ENCODE measurements at places on chromosomes 1 and 21. TPM values are rescaled to one million over a fixed set of nuclear protein-coding genes. Genes with fewer than 3 reads are reported as not detected.

DNA sequence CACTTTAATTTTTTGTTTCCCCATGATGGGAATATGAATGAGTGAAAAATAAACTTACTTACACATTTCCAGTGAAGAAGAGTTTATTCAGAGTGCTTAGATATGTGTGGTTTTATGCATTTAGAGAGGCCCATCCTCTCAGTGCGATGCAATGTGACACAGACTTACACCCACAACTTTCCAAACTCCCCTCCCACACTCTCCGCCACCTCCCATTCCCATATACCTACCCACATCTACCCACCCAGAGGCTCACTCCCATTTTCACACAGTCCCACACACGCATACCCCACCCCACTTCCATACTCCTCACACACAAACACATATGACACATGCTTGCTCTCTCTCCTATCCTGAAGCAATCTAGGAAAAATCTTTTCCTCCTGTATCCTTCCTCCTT, 21.9 kb upstream of the KANK4 start:
- no peak for DNase-seq

The CEP350 gene
- polyA plus RNA-seq = 30.6 TPM

- DNase-seq = no peak
Measured at GRCh38 chr1:21586222-21586621, 77.0 kb downstream of the ALPL start.

- DNase-seq = no peak
Measured at GRCh38 chr1:67679691-67680090, 5.3 kb upstream of the GADD45A start.

DNA sequence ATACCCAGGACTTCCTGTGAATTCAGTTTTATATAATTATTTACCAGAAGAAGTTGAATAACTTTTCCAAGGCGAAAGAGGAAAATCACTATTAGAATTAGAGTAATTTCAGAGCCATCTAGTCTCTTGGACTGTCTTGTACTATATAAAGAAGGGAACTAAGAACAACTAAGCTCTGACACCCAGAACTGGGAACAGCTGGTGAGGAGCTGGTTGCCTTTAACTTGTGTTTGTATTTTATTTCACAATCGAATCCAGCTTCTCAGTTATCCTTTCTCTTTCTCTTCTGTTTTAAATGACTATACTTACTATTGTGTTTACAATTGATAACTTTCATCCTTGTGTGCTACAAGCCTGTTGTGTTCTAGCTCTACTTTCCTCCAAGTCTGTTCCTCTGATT, 8.4 kb downstream of the SNX27 start:
- peak; percentile 46 for DNase-seq

DNA sequence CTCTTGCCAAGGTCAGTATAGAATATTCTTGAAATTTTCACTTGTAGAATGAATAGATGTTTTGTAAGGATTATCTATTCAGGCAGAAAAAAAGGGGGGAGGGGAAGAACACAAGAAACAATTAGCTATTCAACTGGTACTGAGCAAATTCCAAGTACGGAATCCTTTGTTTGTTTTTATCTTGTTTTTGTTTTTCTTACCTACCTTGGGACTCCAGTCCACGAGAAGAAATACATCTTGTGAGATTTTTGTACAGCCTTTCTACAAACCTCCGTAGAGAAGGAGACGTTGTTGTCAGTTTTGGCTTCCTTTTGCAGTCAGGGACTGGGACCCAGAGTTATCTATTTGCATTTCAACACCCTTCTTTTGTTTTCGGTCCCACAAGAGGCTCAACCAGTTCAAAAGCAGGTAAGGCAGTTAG, 36.0 kb downstream of the ZNF281 start:
- DNase-seq = no peak

The GUCA2A gene
- 1.1 TPM for polyA plus RNA-seq

DNA sequence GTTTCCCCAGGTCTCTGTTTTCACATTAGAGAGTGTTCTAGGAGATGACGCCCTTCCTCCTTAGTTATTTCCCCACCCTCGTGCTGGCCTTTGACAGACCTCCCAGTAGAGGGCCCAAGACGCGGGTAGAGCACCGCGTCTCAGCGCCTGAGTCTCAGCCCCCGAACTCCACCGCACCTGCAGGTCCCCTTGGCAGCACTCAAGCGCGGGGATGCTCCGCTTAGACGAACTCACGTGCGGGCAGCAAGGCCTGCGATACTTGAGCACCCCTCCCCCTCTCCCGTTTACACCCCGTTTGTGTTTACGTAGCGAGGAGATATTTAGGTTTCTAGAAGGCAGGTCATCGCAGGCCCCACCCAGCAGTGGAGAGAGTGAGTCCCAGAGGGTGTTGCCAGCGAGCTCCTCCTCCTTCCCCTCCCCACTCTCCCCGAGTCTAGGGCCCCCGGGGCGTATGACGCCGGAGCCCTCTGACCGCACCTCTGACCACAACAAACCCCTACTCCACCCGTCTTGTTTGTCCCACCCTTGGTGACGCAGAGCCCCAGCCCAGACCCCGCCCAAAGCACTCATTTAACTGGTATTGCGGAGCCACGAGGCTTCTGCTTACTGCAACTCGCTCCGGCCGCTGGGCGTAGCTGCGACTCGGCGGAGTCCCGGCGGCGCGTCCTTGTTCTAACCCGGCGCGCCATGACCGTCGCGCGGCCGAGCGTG, at the start of gene CD55:
Gene CD55 (plus strand): TSS at position 600 of the 711 bp plus-strand sequence. CDS start 88 bp downstream, at position 688.
- DNase-seq = peak; percentile 83

DNA sequence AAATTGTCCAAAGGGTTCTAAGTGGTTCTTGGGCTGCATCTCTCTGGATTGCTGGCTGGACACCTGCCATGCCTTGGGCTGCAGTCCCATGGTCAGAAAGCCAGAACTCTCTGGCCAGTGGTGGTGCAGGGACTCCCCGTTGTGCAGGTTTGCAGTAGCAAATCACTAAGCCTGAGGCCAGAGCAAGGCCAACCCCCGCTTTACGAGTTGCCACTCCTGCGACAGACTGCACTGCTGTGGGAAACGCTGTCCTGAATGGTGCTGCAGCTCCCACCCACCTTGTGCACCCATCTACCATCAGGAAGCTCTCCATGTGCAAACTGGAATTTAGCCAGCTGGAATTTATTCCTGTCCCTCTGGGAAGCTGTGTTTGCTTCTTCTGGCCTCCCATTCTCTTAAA, 45.7 kb downstream of the LHX4 start:
- DNase-seq = no peak

- no peak for DNase-seq
Measured at GRCh38 chr1:40955266-40955665, 24.2 kb upstream of the CTPS1 start.

The LAD1 gene
- 9.1 TPM for polyA plus RNA-seq

The TMEM52 gene
- 2.3 TPM for polyA plus RNA-seq

Measured in right lung (tissue), 10 donors.